ENCODE measurements at places on chromosomes 7 and 10. TPM values are rescaled to one million over a fixed set of nuclear protein-coding genes. Genes with fewer than 3 reads are reported as not detected.

- no peak overlapping the region for H3K27ac ChIP-seq
- H3K4me3 ChIP-seq, result no peak overlapping the region
- H3K4me1 ChIP-seq, result no peaks in the 10 kb centered on the region
- DNase-seq, result no peak
- H3K27me3 ChIP-seq, result no peaks in the 10 kb centered on the region
Observed at GRCh38 chr10:30431435-30431911, 2.5 kb upstream of the MAP3K8 start.

DNA sequence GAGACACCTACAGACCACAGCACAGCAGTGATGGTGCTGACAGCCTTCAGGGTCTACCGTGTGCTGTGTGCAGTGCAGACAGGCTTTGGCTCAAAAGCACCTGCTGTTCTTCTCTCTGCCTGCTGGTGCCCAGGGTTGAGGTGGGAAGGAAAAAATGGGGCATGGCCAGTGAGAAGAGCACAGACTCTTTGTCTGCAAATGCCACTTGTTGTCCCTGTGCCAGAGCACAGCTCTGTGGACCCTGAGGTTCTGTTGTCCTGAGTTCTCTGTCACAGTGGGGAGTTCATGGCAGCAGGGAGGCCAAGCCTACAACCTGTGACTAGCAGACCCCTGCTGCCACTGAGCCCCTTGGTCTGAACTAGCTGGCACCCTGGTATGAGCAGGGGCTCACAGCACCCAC, 376.7 kb downstream of the GLRX3 start:
- no peak for DNase-seq
- no peaks in the 10 kb centered on the region for H3K36me3 ChIP-seq
- H3K4me1 ChIP-seq, result no peaks in the 10 kb centered on the region
- no peak overlapping the region for H3K27ac ChIP-seq
- no peaks in the 10 kb centered on the region for H3K27me3 ChIP-seq

- DNase-seq, result no peak
- no peaks in the 10 kb centered on the region for H3K27me3 ChIP-seq
- no peak overlapping the region for H3K4me3 ChIP-seq
- H3K36me3 ChIP-seq, result peaks cover 12% of the 10 kb centered on the region
Observed at GRCh38 chr10:86918022-86918471, 39.4 kb downstream of the MMRN2 start.

DNA sequence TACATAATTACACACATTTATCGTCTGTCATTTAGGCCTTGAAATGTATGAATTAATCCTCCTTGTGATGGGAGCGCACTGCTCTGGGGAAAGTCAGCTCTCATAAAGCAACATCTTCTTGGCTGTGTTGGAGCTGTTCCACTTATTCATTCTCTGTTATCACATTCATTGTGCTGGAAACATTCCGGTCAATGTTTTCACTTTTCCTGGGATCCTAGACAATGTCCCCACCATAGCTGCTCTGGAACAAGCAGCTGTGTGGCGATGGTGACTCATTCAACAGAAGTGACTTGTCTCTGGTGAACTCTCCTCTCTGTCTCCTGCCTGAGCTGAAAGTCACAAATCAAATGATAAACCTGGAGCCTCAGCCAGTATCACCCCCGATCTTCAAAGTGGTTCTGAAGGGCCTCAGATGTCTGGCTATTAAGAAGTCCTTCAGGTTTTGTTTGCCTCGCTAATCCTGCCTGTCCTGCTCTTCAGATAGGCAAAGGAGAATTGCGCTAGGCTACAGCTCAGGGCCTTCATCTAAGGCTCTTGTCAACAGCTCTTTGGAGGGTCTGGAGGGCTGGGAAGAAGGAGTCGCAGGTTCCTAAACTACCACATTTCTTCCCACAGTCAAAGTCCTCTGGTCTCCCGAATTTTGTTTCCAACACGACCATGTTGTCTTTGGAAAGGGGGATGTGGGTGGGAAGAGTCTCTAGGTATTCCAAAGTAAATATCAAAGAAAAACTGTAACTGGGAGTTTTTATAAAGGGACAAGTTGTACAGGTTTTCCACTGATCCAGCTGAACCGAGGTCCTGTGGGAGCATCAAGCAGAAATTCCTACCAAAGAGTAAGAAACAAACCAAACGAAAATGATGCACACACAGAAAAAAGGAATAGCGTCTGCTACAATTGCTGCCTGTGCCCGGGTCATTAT, 29.3 kb downstream of the KLF6 start:
- H3K27me3 ChIP-seq, result no peaks in the 10 kb centered on the region
- H3K27ac ChIP-seq, result peak overlapping the region; percentile 79
- no peaks in the 10 kb centered on the region for H3K4me1 ChIP-seq
- H3K36me3 ChIP-seq, result no peaks in the 10 kb centered on the region
- no peak for DNase-seq

- no peaks in the 10 kb centered on the region for H3K4me1 ChIP-seq
- H3K36me3 ChIP-seq, result peaks cover 4% of the 10 kb centered on the region
- H3K27ac ChIP-seq, result no peak overlapping the region
- no peak overlapping the region for H3K4me3 ChIP-seq
- H3K27me3 ChIP-seq, result no peaks in the 10 kb centered on the region
Observed at GRCh38 chr7:75887669-75888369, 9.0 kb downstream of the RHBDD2 start.

- no peak overlapping the region for H3K27ac ChIP-seq
- H3K4me1 ChIP-seq, result no peaks in the 10 kb centered on the region
- no peaks in the 10 kb centered on the region for H3K27me3 ChIP-seq
- H3K36me3 ChIP-seq, result no peaks in the 10 kb centered on the region
Observed at GRCh38 chr10:118914629-118915028, 114.9 kb upstream of the NANOS1 start.

GRCh38 chr7:128947854-128948253, 10.1 kb downstream of the IRF5 start:
- H3K27ac ChIP-seq, result no peak overlapping the region
- no peak overlapping the region for H3K4me3 ChIP-seq
- no peaks in the 10 kb centered on the region for H3K27me3 ChIP-seq
- H3K36me3 ChIP-seq, result no peaks in the 10 kb centered on the region
- no peak for DNase-seq

The ACSM6 gene
- total RNA-seq, result 0.99 TPM

The MET gene
- 16.8 TPM for total RNA-seq

The CDNF gene
- 1.9 TPM for total RNA-seq

- H3K36me3 ChIP-seq, result no peaks in the 10 kb centered on the region
- no peaks in the 10 kb centered on the region for H3K4me1 ChIP-seq
- no peak for DNase-seq
- H3K4me3 ChIP-seq, result no peak overlapping the region
- no peaks in the 10 kb centered on the region for H3K27me3 ChIP-seq
Observed at GRCh38 chr10:62186999-62187675, 81.5 kb downstream of the RTKN2 start.

The SAMD9L gene
- total RNA-seq, result 23.1 TPM

The GLI3 gene
- total RNA-seq, result 21.3 TPM

DNA sequence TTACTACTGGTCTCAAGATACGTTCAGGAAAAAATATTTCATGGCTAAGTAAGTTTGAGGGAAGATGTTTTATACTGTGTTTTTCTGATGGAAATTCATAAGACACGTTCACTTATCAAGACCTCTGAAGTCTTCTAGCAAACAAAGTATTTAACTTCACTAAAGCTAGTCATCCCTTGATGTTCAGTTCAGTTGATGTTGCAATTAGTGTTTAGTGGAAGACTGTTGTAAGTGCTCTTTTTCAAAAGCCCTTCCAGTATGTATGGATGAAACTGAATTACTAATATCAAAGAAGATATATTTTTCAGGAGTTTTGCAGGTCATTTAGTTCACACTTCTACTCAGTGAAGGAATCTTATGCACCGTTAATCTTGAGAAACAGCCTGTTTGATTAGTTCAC, 25.1 kb downstream of the CUL1 start:
- DNase-seq, result no peak
- no peak overlapping the region for H3K4me3 ChIP-seq
- no peaks in the 10 kb centered on the region for H3K36me3 ChIP-seq
- no peaks in the 10 kb centered on the region for H3K27me3 ChIP-seq
- H3K4me1 ChIP-seq, result no peaks in the 10 kb centered on the region

GRCh38 chr10:88793712-88794299, 8.7 kb upstream of the LIPM start:
- no peak overlapping the region for H3K4me3 ChIP-seq
- no peaks in the 10 kb centered on the region for H3K4me1 ChIP-seq
- H3K27ac ChIP-seq, result no peak overlapping the region
- DNase-seq, result no peak
- H3K36me3 ChIP-seq, result no peaks in the 10 kb centered on the region
- H3K27me3 ChIP-seq, result no peaks in the 10 kb centered on the region

- H3K4me3 ChIP-seq, result no peak overlapping the region
- no peaks in the 10 kb centered on the region for H3K27me3 ChIP-seq
- H3K36me3 ChIP-seq, result no peaks in the 10 kb centered on the region
Observed at GRCh38 chr7:29102558-29103151, 43.7 kb downstream of the CPVL start.

The STAMBPL1 gene
- 3.5 TPM for total RNA-seq

DNA sequence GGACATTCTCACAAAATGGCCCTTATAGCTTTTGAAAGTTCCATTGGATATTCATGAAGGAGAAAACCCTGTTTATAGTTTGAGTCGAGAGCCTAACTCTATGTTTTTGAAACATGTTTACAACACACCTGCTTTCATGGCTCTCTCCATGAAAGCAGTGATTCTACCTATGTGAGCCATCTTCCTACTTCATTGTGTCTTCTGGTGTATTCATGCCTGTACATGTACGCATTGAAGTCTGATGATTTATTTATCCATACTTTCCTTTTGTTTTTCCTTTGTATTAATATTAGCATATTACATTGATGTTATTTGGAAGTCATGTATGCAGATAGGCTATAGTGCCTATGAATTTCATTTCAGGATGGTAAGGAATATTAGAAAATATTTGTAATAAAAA, 58.0 kb downstream of the LAMB4 start:
- no peaks in the 10 kb centered on the region for H3K27me3 ChIP-seq
- DNase-seq, result no peak
- no peak overlapping the region for H3K4me3 ChIP-seq
- H3K4me1 ChIP-seq, result no peaks in the 10 kb centered on the region

The GBX1 gene
- total RNA-seq, result not detected

GRCh38 chr10:107970512-107970911, 806.0 kb upstream of the SORCS1 start:
- no peak overlapping the region for H3K27ac ChIP-seq
- H3K36me3 ChIP-seq, result no peaks in the 10 kb centered on the region
- H3K4me1 ChIP-seq, result no peaks in the 10 kb centered on the region
- no peaks in the 10 kb centered on the region for H3K27me3 ChIP-seq
- H3K4me3 ChIP-seq, result no peak overlapping the region

The NUP205 gene
- total RNA-seq, result 40.9 TPM

GRCh38 chr7:130896898-130897514, 163.0 kb upstream of the KLF14 start:
- no peaks in the 10 kb centered on the region for H3K36me3 ChIP-seq
- H3K27ac ChIP-seq, result no peak overlapping the region
- H3K27me3 ChIP-seq, result no peaks in the 10 kb centered on the region
- peak; percentile 93 for DNase-seq
- no peak overlapping the region for H3K4me3 ChIP-seq

DNA sequence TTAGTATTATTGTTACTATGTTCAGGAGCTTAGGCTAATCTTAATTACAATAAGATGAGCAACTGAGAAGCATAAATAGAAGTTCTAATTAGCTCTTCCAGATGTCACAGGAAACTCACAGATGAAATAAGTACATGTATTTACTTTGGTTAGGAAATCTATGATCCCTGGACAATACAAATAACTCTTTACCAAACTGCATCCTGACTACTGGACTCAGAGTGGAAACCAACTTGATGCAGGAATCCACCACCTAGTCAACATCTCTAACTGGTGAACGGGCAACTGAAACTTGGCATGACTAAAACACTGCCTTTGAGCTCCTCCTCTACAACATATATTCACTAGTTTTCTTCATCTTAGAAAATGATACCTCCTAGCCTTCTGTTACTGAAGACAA, 193.2 kb downstream of the AGMO start:
- no peak for DNase-seq
- H3K27me3 ChIP-seq, result no peaks in the 10 kb centered on the region
- no peaks in the 10 kb centered on the region for H3K4me1 ChIP-seq
- H3K27ac ChIP-seq, result no peak overlapping the region
- no peaks in the 10 kb centered on the region for H3K36me3 ChIP-seq

DNA sequence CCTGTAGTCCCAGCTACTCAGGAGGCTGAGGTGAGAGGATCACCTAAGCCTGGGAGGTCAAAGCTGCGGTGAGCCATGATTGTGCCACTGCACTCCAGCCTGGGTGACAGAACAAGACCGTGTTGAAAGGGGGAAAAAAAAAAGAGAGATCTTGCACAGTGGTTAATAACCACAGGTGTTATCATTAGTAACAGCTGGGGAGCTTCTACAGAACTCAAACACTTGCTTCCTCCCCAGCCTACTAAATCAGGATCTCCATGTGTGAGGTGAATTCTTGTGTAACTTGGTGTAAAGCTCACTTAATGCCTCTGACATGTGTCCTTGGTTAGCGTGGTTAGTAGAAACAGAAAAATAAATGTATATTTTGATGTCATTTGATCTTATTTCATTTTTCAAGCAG, 43.9 kb upstream of the BMS1 start:
- no peaks in the 10 kb centered on the region for H3K36me3 ChIP-seq
- H3K4me3 ChIP-seq, result no peak overlapping the region
- no peaks in the 10 kb centered on the region for H3K4me1 ChIP-seq
- no peaks in the 10 kb centered on the region for H3K27me3 ChIP-seq
- no peak overlapping the region for H3K27ac ChIP-seq
- no peak for DNase-seq

DNA sequence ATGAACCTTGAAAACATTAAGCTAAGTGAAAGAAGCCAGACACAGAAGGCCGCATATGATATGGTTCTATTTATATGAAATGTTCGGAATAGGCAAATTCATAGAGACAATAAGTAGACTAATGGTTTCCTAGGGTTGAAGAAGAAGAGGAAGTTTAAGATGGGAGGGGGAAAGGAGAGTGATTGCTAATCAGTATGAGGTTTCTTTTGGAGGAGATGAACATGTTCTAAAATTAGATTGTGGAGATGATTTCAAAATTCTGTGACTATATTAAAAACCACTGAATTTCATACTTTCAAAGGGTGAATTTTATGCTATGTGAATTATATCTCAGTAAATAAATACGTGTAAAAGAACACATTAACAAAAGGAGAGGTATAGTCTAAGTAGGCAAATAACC, 176.4 kb upstream of the HPS1 start:
- no peak for DNase-seq
- no peaks in the 10 kb centered on the region for H3K27me3 ChIP-seq
- H3K27ac ChIP-seq, result no peak overlapping the region
- no peaks in the 10 kb centered on the region for H3K36me3 ChIP-seq
- H3K4me3 ChIP-seq, result no peak overlapping the region

The KIAA1549 gene
- 2.8 TPM for total RNA-seq

The C10orf62 gene
- 0.42 TPM for total RNA-seq

DNA sequence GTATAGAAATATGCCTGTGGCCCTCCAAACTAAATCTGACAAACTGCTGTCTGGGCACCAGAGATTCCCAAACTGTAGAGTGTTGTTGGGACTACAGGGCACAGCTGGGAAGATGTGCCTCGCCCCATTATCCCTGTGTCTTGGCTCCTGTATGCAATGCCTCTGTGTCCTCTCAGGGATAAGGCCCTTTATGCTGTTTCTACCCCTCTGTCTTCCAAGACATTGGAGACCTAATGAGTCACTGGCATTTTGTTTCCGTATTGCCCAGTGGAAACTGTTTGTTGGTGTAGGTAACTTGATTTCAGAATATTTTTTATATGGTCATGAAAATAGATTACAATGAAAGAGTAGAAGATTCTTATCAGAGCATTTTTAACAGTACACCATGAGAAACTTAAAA, 183.2 kb downstream of the GLI3 start:
- H3K27me3 ChIP-seq, result no peaks in the 10 kb centered on the region
- H3K27ac ChIP-seq, result no peak overlapping the region
- H3K4me3 ChIP-seq, result no peak overlapping the region
- no peaks in the 10 kb centered on the region for H3K36me3 ChIP-seq

- H3K27ac ChIP-seq, result no peak overlapping the region
- H3K27me3 ChIP-seq, result no peaks in the 10 kb centered on the region
- H3K4me1 ChIP-seq, result no peaks in the 10 kb centered on the region
- no peaks in the 10 kb centered on the region for H3K36me3 ChIP-seq
Observed at GRCh38 chr7:120421151-120421651, 148.2 kb downstream of the KCND2 start.
